ENCODE measurements at places on chromosomes 6 and 20.

GRCh38 chr6:15131651-15132061 lies 114.2 kb upstream of the JARID2 start:
- no peak for DNase-seq

GRCh38 chr20:54004445-54004844 lies 65.9 kb downstream of the BCAS1 start:
- no peak for DNase-seq

- no peak for DNase-seq
Measured at GRCh38 chr6:108638993-108639392, 78.3 kb downstream of the FOXO3 start.

DNA sequence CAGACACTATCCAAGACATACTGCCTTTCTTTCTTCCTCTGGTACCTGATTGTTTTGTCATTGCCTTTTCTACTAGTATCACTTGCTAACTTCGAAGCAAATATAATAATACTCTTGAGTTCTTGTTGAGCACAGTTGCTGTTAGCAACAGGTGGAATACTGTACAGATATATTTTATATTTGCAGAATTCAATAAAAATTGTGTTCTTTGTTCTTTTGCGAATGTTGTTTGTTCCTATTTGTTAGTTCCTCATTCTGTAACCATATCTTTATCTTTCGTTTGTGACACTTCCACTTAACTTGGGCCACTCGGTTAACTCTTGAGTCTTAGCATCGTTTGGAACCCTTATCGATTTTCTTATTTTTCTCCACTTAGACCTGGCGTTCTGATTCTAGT lies 868 bp downstream of the CYB5R4 start:
- no peak for DNase-seq

- no peak for DNase-seq
Measured at GRCh38 chr6:37942606-37943376, 123.3 kb downstream of the ZFAND3 start.

DNA sequence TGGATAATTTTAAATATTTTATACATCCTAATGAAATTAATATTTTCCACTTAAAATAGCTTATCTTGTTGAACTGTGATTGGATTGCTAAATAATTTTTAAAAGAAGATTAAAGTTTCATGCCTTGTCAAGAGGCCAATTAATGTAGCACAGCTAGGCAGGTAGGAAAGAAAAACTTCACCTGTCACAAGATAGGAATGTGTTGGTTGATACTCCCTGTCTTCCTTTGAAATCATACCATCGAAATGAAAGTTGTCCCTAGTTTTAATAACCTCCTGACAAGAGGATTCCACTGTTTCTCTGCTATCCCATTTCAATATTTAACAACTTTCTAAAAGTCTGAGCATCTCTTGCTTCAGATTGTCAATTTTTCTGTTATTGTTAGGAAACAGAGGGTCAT lies 80.8 kb downstream of the BMP6 start:
- DNase-seq, result no peak

GRCh38 chr20:20201639-20202038 lies 149.3 kb downstream of the CFAP61 start:
- DNase-seq, result no peak

All from T-helper 22 cell (primary cell).